ENCODE measurements at places on chromosomes 2 and 18. TPM values are rescaled to one million over a fixed set of nuclear protein-coding genes. Genes with fewer than 3 reads are reported as not detected.

- DNase-seq: no peak
Observed at GRCh38 chr18:49400398-49401072, 59.9 kb downstream of the DYM start.

GRCh38 chr2:112656679-112657078, 10.9 kb downstream of the SLC20A1 start:
- no peak for DNase-seq

- DNase-seq: no peak
Observed at GRCh38 chr2:42223855-42224268, 54.7 kb downstream of the EML4 start.

GRCh38 chr2:46200100-46200690, 97.0 kb upstream of the EPAS1 start:
- DNase-seq: no peak

- DNase-seq: no peak
Observed at GRCh38 chr18:73563901-73564472, 583.6 kb downstream of the FBXO15 start.

GRCh38 chr18:76455003-76455676, 39.9 kb downstream of the ZNF516 start:
- no peak for DNase-seq

The ZSWIM2 gene
- not detected for total RNA-seq

The REG3A gene
- 0.32 TPM for total RNA-seq

Data from colonic mucosa (tissue), 4 donors.